Skin of body (tissue), 3 donors: ENCODE measurements at places on chromosomes 16 and 17. TPM values are rescaled to one million over a fixed set of nuclear protein-coding genes. Genes with fewer than 3 reads are reported as not detected.

The CCR7 gene
- total RNA-seq, result 0.30 TPM

The BEAN1 gene
- total RNA-seq, result 2.5 TPM

The DNAI2 gene
- not detected for total RNA-seq

The TMC6 gene
- total RNA-seq, result 14.2 TPM

DNA sequence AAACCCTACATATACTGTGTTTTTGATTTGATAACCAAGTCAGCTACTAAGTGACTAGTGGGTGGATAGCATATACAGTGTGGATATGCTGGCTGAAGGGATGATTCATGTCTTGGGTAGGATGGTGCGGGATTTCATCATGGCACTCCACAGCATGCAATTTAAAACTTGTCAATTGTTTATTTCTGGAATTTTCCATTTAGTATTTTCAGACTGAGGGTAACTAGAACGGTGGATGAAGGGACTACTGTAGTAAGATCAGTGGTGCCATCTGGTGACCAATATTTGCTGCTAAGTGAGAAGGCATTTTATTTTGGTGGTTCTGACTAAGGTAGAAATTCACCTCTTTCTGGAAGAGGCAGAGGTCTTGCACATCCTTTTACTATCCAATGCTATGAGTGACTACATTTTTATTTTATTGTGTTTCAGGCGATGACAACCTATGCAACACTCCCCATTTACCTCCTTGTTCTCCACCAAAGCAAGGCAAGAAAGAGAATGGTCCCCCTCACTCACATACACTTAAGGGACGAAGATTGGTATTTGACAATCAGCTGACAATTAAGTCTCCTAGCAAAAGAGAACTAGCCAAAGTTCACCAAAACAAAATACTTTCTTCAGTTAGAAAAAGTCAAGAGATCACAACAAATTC, 3.1 kb downstream of the CDC6 start:
- DNase-seq, result peak; percentile 73

DNA sequence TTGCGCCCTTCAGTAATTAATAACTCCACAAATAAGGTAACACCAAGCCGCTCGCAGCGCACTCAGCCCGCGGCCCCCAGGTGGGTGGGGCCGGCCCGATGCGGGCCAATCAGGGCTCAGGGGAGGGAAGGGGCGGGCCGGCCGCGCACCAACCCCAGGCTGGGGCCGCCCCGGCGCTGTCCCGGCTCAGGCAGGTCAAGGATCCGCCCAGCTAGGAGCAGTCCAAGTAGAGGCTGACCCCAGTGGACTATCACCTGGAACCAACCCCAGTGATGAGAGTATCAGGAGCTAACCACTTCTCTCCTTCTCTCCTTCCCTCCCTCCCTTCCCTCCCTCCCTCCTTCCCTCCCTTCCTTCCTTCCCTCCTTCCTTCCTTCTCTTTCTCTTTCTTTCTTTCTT, 110.8 kb downstream of the C16orf78 start:
- DNase-seq, result no peak

DNA sequence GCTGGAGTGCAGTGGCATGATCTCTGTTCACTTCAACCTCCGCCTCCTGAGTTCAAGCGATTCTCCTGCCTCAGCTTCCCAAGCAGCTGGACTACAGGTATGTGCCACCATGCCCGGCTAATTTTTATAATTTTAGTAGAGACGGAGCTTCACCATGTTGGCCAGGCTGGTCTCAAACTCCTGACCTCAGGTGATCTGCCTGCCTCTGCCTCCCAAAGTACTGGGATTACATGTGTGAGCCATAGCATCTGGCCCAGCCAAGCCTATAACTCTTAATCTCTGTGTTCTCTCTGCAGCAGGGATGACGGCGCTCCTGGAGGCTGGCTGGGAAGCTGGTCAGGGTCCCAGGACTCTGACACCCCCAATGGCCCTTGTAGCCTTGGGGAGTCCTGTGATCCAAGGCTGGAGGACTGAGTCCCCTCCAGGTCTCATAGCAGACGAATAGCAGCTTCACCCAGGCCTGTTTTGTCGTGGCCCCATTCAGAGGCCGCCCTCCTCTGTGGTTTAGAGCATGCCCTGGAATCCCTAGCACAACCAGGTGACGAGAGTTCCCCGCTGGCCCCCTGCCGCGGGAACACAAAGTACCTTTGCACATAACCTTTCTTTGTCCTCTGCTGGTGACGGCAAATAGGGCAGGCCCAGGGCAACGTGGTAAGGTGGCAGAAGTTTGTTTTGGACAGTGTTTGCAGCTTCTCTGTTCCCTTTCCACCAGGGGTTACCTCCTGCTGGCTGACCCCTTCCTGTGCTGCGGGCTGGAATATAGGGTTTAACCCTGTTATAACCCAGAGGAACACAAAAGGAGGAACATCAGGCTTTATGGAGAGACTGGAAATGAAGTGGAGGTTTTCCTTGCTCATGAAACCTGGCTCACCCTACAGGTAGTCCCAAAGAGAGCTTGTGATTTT, 43.0 kb upstream of the TOB1 start:
- no peak for DNase-seq

- peak; percentile 71 for DNase-seq
These were observed 53.5 kb downstream of the STX8 start for GRCh38 chr17:9522074-9522473.

GRCh38 chr17:19753661-19754463, 5.8 kb upstream of the ALDH3A1 start:
- DNase-seq, result no peak

DNA sequence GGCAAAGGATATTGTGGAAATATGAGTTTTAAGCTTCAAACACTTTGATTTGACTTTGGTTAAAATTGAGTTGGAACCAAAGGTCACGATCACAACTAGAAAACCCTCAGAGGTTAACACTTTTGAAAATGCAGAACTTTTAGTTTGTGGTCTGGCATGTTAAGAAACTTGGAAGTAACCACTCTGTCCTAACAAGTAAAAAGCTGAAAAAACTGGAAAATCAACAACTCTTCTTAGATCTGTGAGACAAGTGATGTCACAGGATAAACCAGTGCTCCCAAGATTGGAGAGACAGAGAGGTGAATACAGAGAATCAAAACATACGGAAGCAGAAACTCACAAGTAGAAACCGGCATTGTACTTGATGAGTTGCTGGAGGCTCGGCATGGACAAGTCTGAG, 17.4 kb downstream of the MFSD6L start:
- no peak for DNase-seq

GRCh38 chr17:63542942-63543821, 7.1 kb upstream of the DCAF7 start:
- DNase-seq, result no peak

DNA sequence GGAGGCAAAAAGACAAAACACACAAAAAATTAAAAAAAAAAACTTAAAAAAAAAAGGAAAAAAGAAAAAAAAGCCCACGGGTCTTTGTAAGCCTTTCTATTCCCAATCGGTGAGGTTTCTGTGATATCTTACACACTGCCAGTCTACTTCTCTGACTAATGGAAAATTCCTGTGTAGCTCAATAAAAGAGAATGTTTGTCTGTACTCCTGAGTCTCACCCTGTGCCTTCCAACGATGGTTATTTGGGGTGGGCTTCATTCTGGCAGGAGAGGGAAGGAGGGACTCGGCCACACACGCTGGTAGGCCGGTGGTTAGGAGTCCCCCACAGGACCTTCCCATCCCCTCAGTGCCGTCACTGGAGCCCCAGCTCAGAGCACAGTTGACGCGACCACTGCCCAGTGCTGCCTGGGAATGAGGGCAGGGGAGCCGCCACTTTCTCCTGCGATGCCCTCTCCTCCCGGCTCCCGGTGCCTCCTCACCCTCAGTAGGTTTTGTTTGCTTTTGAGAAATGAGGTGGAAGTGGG, 68.0 kb downstream of the AMFR start:
- peak; percentile 23 for DNase-seq

GRCh38 chr16:75590920-75591843, 25.0 kb downstream of the GABARAPL2 start:
- DNase-seq, result peak; percentile 87

- peak; percentile 48 for DNase-seq
These were observed 429.0 kb downstream of the HS3ST4 start for GRCh38 chr16:26120729-26121128.

DNA sequence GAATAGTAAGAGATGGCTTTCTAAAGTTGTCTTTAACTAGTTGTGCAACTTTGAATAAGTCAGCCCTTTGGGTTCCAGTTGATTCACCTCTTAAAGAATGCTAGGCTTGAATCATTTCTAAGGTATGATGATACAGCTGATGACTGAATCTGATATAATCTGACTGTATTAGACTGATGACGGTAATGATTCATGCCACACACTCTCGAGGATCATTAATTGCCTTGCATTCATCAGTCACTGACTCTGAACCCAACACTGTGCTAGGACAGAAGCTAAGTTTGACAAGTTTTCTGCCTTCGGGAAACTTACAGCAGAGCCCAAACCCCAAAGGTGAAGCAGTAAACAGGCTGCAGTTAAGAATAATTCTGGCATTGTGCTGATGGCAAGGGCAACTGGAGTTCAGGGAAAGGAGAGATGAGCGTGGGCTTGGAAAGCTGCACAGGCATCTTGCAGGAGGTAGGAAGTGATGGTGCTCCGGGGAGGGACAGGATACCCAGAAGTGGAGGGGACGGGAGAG, 25.8 kb downstream of the ASIC2 start:
- no peak for DNase-seq

- DNase-seq, result no peak
These were observed 41.5 kb downstream of the RPTOR start for GRCh38 chr17:80585890-80586845.
